ENCODE measurements at places on chromosomes 3 and 15. TPM values are rescaled to one million over a fixed set of nuclear protein-coding genes. Genes with fewer than 3 reads are reported as not detected.
A peak's percentile ranks its signal among the peaks of the same experiment; 100 is the strongest.

Gene LCTL
- not detected for total RNA-seq

- no peaks in the 10 kb centered on the region for H3K4me1 ChIP-seq
- H3K27ac ChIP-seq, result no peak overlapping the region
- no peaks in the 10 kb centered on the region for H3K27me3 ChIP-seq
- peaks cover 66% of the 10 kb centered on the region for H3K36me3 ChIP-seq
Observed at GRCh38 chr3:49057268-49057667, 28.1 kb upstream of the IMPDH2 start.

Gene PRKCI
- 18.0 TPM for total RNA-seq

Gene LRRN1
- total RNA-seq, result 0.20 TPM

Gene TM4SF1
- not detected for total RNA-seq

DNA sequence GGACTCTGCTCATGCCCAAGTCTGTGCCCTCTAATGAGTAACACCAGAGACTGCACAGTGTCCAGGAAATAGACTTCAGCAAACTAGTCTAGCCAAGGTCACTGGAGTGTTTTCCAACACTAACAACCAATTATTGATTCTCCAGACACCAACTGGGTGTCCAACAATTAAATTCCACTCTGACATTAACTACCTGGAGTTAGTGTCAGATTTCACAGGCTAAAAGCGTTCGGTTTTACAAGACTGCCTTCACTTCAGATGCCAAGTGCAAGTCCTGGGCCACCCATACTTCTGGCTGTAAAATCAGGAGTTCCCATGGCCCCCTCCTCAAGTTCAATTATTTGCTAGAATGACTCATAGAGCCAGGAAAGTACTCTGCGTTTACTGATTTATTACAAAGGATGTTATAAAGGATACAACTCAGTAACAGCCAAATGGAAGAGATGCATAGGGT, 20.8 kb upstream of the CFAP161 start:
- no peak for DNase-seq
- H3K4me1 ChIP-seq, result no peaks in the 10 kb centered on the region
- no peaks in the 10 kb centered on the region for H3K36me3 ChIP-seq

Gene ISLR
- total RNA-seq, result not detected

Gene CHRM5
- not detected for total RNA-seq

DNA sequence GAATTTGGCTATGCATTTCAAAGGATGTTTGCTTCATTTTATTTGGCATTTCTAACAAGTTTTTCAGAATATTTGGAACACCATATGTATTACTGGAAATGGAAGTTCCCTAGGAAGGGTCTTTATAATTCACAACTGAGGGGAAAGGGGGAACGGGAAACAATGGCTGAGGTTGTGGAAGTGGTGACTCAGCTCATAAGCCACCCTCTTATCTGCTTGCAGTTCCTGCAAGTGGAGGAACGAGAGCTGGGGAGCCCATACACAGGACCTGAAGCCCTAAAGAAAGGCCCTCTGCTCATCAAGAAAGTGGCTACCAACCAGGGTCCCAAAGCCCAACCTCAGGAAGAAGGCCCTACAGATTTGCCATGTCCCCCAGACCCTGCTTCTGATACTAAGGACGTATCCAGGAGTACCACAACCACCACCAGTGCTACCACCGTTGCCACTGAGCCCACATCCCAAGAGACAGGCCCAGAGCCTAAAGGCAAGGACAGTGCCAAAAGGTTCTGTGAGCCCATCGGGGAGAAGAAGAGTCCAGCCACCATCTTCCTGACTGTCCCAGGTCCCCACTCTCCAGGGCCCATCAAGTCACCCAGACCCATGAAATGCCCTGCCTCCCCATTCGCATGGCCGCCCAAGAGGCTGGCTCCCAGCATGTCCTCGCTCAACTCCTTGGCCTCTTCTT, 37.9 kb downstream of the ESYT3 start:
- no peak for DNase-seq
- no peak overlapping the region for H3K27ac ChIP-seq
- no peaks in the 10 kb centered on the region for H3K27me3 ChIP-seq
- no peaks in the 10 kb centered on the region for H3K36me3 ChIP-seq
- no peaks in the 10 kb centered on the region for H3K4me1 ChIP-seq

Gene BLM
- 1.8 TPM for total RNA-seq

Gene GABRB3
- total RNA-seq, result not detected

Gene ITIH1
- not detected for total RNA-seq

Gene TCF12
- 54.0 TPM for total RNA-seq

DNA sequence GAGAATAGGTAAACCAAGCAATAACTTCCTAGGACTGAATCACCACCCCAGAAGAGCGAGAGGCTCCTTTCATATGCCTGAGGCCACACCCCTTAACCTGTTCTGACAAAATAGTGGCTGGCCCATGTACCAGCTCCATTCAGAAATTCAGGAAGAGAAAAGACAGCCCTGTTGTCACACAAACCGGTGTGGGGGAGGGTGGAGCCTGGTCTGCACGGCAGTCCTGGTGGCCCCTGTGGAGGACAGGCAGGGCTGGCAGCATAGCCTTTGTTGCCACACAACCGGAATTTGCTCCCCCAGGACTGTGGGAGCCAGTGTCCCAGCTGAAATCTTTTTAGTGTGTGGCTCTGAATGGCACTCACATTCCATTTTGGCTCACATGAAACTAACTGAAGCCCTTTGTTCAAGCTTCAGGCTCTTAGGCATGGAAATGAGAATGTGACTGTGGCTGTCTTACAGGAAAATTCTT, 23.8 kb downstream of the RLBP1 start:
- no peak overlapping the region for H3K27ac ChIP-seq
- H3K4me3 ChIP-seq, result no peak overlapping the region
- no peaks in the 10 kb centered on the region for H3K4me1 ChIP-seq
- peaks cover 57% of the 10 kb centered on the region for H3K36me3 ChIP-seq
- DNase-seq, result no peak

- H3K4me3 ChIP-seq, result no peak overlapping the region
- peaks cover 12% of the 10 kb centered on the region for H3K27me3 ChIP-seq
- no peaks in the 10 kb centered on the region for H3K36me3 ChIP-seq
Observed at GRCh38 chr3:49134471-49135265, 1.8 kb upstream of the LAMB2 start.

DNA sequence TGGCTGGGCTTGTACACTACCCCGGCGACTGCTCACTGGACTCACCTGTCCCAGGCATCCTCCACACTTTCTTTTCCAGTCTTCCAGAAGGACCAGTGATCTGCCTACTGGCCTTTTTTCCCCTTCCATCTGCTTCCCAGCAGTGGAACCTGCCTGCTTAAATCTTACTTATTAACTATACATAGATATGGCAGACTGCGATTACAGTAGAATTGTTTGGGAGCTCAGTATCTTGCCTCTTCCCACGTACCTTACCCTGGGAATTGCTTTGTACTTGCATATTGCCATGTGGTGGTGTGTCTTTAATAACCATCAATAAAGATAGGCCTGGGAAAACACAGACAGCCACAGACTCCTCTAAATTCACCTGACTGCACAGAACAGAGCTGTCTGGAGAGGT, 11.8 kb upstream of the HES1 start:
- H3K4me3 ChIP-seq, result no peak overlapping the region
- DNase-seq, result no peak
- H3K27me3 ChIP-seq, result peaks cover 9% of the 10 kb centered on the region
- H3K27ac ChIP-seq, result no peak overlapping the region
- H3K36me3 ChIP-seq, result no peaks in the 10 kb centered on the region

- peak within 1 kb of the TSS; percentile 73 for H3K27ac ChIP-seq
- H3K4me1 ChIP-seq, result peaks cover 28% of the 10 kb centered on the region
- peak within 1 kb of the TSS; percentile 84 for H3K4me3 ChIP-seq
- peak; percentile 81 for DNase-seq
- no peaks in the 10 kb centered on the region for H3K36me3 ChIP-seq
- peaks cover 4% of the 10 kb centered on the region for H3K27me3 ChIP-seq
Observed at GRCh38 chr15:82045892-82046665, at the start of gene MEX3B. Gene MEX3B (minus strand): TSS chr15:82046018. CDS start chr15:82045705, 313 bp downstream.
